Activated CD8-positive, alpha-beta memory T cell treated with anti-CD3 and anti-CD28 coated beads for 36 hours (primary cell): ENCODE measurements at places on chromosomes 1 and 21. TPM values are rescaled to one million over a fixed set of nuclear protein-coding genes. Genes with fewer than 3 reads are reported as not detected.

TFF1 gene
- total RNA-seq, result not detected

SPOCD1 gene
- not detected for total RNA-seq

PTGER3 gene
- not detected for total RNA-seq

BRDT gene
- not detected for total RNA-seq

LRRC71 gene
- not detected for total RNA-seq

KRTAP7-1 gene
- total RNA-seq, result not detected

OR2T2 gene
- total RNA-seq, result not detected

EFCAB14 gene
- total RNA-seq, result 45.6 TPM

MAP3K7CL gene
- 4.3 TPM for total RNA-seq

CCDC30 gene
- total RNA-seq, result 1.8 TPM

BCL10 gene
- 26.3 TPM for total RNA-seq

KIRREL1 gene
- total RNA-seq, result 0.08 TPM

HLX gene
- not detected for total RNA-seq

CFAP107 gene
- not detected for total RNA-seq

TMEM82 gene
- not detected for total RNA-seq

GPA33 gene
- 0.06 TPM for total RNA-seq

ABCG1 gene
- total RNA-seq, result 4.4 TPM

UMODL1 gene
- total RNA-seq, result not detected
